ENCODE measurements at places on chromosomes 11 and 22. TPM values are rescaled to one million over a fixed set of nuclear protein-coding genes. Genes with fewer than 3 reads are reported as not detected.

Gene TPH1
- total RNA-seq: 0.42 TPM

Gene MS4A6E
- not detected for total RNA-seq

- no peak for DNase-seq
Observed at GRCh38 chr11:95074792-95075563, 8.3 kb downstream of the SRSF8 start.

- DNase-seq: no peak
Observed at GRCh38 chr11:77705876-77706579, 68.4 kb upstream of the CLNS1A start.

- no peak for DNase-seq
Observed at GRCh38 chr11:16883174-16883573, 131.0 kb downstream of the PLEKHA7 start.
